Activated T-cell treated with anti-CD3 and anti-CD28 coated beads, Interleukin-2, amount 50 U/mL, for 72 hours (primary cell): ENCODE measurements at places on chromosomes 12 and 14. TPM values are rescaled to one million over a fixed set of nuclear protein-coding genes. Genes with fewer than 3 reads are reported as not detected.

Gene LBHD2
- total RNA-seq = not detected

Gene TSPAN11
- 0.07 TPM for total RNA-seq

Gene DNAI7
- not detected for total RNA-seq

Gene KRT83
- total RNA-seq = not detected

Gene SOAT2
- total RNA-seq = 7.9 TPM

Gene CD27
- 90.5 TPM for total RNA-seq

Gene NRXN3
- total RNA-seq = not detected

Gene PROX2
- total RNA-seq = 0.23 TPM

GRCh38 chr14:32377046-32377646 is 48.0 kb downstream of the AKAP6 start:
- no peak overlapping the region for H3K4me3 ChIP-seq
- peaks cover 7% of the 10 kb centered on the region for H3K4me1 ChIP-seq
- no peaks in the 10 kb centered on the region for H3K36me3 ChIP-seq
- no peak for DNase-seq
- peaks cover 8% of the 10 kb centered on the region for H3K27me3 ChIP-seq

DNA sequence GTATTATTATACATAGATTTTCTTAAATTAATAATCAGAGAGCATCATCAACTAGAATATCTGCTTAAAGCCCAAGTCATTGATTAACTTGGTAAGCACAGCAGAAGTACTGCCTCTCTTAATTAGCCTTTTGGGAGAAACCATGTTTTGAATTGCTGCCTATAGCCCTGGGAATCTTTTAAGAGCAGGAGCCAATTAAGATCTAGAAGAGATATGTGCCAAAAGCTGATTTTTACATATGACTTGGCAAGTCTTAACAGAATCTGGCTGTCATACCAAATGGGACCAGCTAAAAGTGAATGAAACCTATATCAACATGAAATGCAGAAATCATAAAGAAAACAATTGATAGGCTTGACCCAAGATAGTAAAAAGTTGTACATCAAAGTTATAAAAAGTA is 23.2 kb upstream of the WNK1 start:
- DNase-seq = no peak
- H3K27me3 ChIP-seq = no peaks in the 10 kb centered on the region
- H3K4me1 ChIP-seq = peaks cover 50% of the 10 kb centered on the region
- H3K36me3 ChIP-seq = peaks cover 7% of the 10 kb centered on the region
- no peak overlapping the region for H3K4me3 ChIP-seq

GRCh38 chr12:42696406-42697149 is 107.0 kb upstream of the PRICKLE1 start:
- H3K36me3 ChIP-seq = no peaks in the 10 kb centered on the region
- no peaks in the 10 kb centered on the region for H3K27me3 ChIP-seq
- no peak overlapping the region for H3K27ac ChIP-seq
- no peak overlapping the region for H3K4me3 ChIP-seq
- no peaks in the 10 kb centered on the region for H3K4me1 ChIP-seq

GRCh38 chr12:42039176-42039575 is 105.5 kb downstream of the GXYLT1 start:
- H3K27me3 ChIP-seq = peaks cover 18% of the 10 kb centered on the region
- H3K4me1 ChIP-seq = no peaks in the 10 kb centered on the region
- H3K36me3 ChIP-seq = no peaks in the 10 kb centered on the region
- H3K4me3 ChIP-seq = no peak overlapping the region
- no peak for DNase-seq

- peaks cover 8% of the 10 kb centered on the region for H3K4me1 ChIP-seq
- no peak for DNase-seq
- H3K4me3 ChIP-seq = no peak overlapping the region
- H3K36me3 ChIP-seq = no peaks in the 10 kb centered on the region
- H3K27ac ChIP-seq = no peak overlapping the region
Measured at GRCh38 chr12:2509137-2509536, 285.6 kb upstream of the FKBP4 start.

DNA sequence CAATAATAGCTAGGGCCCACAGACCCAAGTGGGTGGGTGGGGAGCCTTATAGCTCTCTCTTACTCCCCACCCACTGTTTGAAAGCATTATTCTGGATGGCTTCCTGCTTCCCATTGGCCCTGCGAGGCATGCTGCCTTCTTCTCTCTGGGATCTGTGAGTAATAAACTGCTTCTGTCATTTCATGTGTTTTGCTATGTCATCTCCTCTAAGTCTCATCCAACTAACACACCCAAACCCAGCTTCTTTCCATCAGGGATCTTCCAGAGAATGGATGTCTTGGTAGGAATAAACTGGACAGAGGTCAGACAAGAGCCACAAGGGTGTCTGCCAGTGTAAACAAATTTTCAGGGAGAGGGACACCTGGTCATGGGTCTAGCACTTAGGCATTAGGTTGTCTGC is 66.4 kb upstream of the BDKRB2 start:
- DNase-seq = no peak
- no peak overlapping the region for H3K27ac ChIP-seq
- peaks cover 3% of the 10 kb centered on the region for H3K36me3 ChIP-seq
- H3K4me1 ChIP-seq = no peaks in the 10 kb centered on the region

DNA sequence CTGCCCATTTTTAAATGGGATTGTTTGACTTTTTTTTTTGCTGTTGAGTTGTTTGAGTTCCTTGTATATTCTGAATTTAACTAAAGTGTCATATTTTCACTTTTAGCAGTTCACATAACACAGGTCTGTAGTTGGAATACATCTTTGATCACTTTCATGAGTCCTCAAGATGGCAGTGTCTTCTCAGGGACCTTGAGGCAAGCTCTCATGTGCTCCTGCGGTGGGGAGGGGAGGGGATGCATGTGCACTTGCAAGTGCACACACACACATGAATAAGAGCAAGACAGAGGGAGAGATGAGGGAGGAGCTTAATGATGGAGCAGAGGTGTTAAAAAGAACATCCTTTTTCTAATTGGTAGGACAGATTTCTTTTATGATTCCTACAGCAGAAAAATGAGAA is 291.4 kb upstream of the OR4E1 start:
- peak; percentile 41 for DNase-seq
- H3K36me3 ChIP-seq = no peaks in the 10 kb centered on the region
- H3K27me3 ChIP-seq = no peaks in the 10 kb centered on the region
- H3K4me1 ChIP-seq = peaks cover 28% of the 10 kb centered on the region
- H3K4me3 ChIP-seq = peak overlapping the region; percentile 86

GRCh38 chr14:56590535-56590960 is 10.9 kb downstream of the TMEM260 start:
- H3K4me1 ChIP-seq = no peaks in the 10 kb centered on the region
- no peaks in the 10 kb centered on the region for H3K27me3 ChIP-seq
